Activated CD8-positive, alpha-beta memory T cell treated with anti-CD3 and anti-CD28 coated beads, Interleukin-2, amount 50 U/mL, for 4 hours (primary cell): ENCODE measurements at places on chromosomes 12 and 14.

- no peak for DNase-seq
Observed at GRCh38 chr12:39442831-39443080, 164 bp downstream of the KIF21A start.

GRCh38 chr12:109624467-109624866, 50.9 kb downstream of the MVK start:
- DNase-seq = no peak

DNA sequence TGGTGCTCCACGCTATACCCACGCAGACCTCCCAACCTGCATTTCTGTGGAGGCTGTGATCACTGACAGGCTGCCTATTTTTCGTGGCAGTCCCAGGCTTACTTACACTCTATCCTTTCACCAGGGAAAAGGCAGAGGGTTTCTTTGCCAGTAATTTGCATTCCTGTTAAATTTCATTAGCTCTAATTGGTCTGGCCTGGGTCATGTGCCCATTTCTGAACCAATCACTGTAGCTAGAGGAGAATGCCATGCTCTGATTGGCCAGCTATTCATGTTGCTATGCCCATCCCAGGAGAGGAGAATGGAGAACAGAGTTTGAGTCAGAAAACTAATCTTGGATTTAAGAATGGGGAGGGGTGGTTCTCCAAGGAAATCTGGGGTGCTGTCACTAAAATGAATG, 43.2 kb upstream of the TUNAR start:
- DNase-seq = no peak

DNA sequence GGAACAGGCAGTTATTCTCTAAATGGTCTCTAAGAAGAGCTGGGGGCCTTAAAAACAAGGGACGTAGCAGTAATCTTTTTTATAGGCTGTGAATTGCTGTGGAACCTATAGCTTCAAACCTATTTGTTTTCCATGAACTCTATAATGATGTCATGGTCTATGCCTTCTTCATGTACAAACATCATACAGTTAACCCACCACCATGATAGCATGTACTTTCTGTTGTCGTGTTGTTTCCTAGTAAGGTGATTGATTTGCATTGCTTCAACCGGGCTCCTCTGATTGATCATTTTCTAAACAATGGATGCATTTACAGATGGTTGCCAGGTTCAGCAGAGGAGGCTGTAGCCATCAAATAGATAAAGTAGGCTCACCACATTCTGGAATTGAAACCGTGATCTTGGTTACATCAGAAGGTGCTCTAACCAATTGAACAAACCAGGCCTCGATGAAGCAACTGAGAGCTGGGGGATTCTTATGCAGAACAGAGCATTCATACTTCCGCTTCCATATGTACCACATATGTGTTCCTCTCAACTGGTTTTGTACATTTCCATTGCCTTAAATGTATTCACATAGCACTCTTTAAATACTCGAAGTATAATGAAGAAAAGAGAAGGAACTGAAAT, 25.6 kb upstream of the PCNX1 start:
- no peak for DNase-seq

GRCh38 chr14:68590201-68590522, 202.7 kb downstream of the ZFP36L1 start:
- no peak for DNase-seq

GRCh38 chr12:115074617-115075016, 390.6 kb upstream of the TBX3 start:
- no peak for DNase-seq

DNA sequence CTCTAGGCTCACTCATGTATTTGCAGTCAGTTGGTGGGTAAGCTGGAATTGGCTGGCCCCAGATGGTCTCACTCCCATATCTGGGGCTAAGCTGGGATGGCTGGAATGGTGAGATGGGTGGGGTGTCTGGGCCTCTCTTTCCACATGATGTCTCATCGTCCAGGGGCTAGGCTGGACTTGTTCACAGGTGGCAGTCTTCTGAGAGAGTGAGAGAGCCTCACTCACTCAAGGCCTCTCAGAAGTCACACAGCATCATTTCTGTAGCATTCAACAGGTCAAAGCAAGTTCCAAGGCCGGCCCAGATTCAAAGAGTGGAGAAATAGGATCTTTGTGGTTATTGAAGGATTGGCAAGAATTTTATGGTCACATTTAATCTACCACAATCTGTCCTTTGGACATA, 102.7 kb downstream of the UNC79 start:
- DNase-seq = no peak

DNA sequence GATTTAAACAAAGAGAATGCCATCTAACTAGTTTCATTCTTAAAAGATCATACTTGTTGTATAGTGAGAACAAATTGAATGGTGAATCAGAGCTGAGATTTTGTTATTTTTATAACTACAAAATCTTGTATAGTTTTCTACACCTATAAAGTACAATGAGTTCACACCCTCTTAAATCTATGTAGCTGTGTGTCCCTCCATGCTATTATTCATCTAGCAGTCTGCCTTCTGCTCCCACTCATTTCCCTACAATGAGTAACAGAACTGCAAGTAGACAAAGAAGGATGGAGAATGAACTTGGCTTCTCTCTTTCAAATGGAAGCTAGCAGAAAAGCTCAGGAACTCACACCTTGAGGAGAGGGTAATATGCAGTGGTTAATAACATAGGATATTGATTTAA, 7.1 kb downstream of the IFNG-AS1 start:
- DNase-seq = no peak

DNA sequence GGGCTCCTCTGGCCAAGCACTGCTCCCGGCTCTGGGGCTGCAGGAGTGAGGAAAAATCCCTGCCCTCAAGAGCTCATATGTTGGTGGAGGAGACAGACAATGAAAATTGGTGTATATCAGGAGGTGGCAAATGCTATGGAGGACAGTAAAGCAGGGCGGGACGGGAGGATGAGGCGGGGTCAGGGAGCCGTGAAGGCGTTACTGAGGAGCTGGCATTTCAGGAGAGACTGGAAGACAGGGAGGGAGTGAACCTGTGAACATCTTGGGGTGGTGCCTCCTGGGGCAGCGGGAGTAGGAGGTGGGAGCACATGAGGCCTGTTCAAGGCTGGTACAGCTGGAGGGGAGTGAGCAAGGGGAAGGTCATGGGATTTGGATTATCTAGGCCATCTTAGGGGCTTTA, 26.6 kb downstream of the TSPAN9 start:
- DNase-seq = no peak

GRCh38 chr12:118357257-118358007, 15.3 kb downstream of the TAOK3 start:
- peak; percentile 44 for DNase-seq
